ENCODE measurements at places on chromosomes 7 and 10.

GRCh38 chr7:102934701-102935100, 21.9 kb downstream of the LRRC17 start:
- no peak for DNase-seq

DNA sequence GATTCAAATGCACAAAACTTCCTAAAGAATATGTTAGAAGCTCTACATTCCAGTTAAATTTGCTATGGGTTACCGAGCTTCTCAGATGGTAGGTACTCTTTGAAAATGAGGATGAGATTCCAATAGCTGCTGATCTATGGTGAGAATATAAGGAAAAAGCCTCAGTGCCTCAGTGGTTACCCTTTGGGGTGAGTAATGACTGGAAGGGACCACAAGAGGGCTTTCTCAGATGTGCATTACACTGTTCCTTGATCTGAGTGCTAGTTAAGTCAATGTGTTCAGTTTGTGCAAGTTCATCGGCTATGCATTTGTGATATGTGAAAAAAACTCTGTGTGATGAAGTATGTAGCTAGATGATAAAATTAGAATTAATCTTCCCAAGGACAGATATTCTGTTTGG, 3.5 kb downstream of the NRCAM start:
- no peak for DNase-seq

DNA sequence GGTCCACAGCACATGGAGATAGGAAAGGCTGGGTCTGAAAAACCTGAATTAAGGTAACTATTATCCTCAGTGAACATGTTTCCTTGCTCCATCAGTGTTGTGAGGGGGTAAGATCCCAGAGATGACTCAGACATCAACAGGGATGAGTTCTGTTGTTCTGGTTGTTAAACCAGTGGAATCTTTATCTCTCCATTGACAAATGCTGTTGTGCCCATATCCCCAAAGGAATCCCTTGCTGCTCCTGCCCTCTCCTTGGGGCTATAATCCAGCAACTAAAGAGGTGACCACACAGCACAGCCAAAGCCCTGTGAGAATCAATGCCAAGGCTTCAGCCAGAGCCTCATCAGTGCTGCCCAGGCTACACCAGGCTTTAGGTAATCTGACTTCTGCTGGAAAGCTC, 113.4 kb downstream of the JAZF1 start:
- DNase-seq, result no peak

GRCh38 chr7:112189691-112190090, 16.5 kb downstream of the DOCK4 start:
- DNase-seq, result no peak

DNA sequence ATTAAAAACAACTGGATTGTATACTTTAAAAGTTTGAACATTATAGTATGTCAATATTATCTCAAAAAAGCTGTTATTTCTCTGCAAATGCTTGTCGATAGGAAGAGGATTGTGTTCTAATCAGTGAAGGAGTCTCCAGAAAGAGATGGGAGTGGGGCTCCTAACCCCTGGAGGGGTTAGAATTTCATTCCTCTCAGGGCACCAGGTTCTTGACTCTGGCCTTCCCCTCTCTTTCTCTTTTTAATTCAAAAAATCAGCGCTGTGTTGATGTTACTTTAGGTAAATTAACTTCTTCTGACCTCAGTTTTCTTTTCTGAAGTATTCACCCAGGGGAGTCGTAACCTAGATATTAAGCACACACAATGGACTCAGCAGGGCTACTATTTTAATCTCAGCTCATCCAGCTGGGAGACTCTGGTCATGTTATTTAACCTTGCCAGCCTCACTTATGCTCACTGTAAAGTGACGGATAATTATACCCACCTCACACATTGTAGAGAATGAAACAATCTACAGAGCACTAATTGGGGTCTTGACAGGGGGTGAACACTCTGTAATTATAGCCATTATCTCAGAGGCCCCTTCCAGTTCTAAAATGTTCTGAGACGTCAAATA, 59.4 kb downstream of the GCC1 start:
- no peak for DNase-seq

GRCh38 chr7:147412782-147413556, 1177.6 kb upstream of the C7orf33 start:
- peak; percentile 74 for DNase-seq

DNA sequence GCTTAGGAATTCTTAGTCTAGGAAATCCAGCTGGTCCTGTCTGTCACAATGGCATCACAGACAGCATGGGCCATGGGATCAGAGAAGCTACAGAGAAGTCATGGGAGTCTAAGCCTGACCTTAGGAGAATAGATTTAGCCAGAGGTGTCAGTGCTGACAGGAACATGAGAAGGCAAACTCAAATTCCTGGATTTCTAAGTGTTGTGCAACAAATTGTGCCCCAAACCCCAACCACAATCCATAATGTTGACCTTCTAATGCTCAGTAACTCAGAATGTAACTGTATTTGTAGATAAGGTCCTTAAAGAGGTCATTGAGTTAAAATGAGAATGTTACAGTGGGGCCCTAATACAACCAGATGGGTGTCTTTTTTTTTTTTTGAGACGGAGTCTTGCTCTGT, 95.9 kb upstream of the RHOBTB1 start:
- no peak for DNase-seq

GRCh38 chr10:107689323-107689722, 524.8 kb upstream of the SORCS1 start:
- DNase-seq, result no peak
